ENCODE measurements at places on chromosomes 2 and 18.

GRCh38 chr2:69512446-69512845, 75.2 kb upstream of the NFU1 start:
- no peak for DNase-seq

GRCh38 chr2:216017365-216017764, 4.0 kb upstream of the MREG start:
- DNase-seq = no peak

DNA sequence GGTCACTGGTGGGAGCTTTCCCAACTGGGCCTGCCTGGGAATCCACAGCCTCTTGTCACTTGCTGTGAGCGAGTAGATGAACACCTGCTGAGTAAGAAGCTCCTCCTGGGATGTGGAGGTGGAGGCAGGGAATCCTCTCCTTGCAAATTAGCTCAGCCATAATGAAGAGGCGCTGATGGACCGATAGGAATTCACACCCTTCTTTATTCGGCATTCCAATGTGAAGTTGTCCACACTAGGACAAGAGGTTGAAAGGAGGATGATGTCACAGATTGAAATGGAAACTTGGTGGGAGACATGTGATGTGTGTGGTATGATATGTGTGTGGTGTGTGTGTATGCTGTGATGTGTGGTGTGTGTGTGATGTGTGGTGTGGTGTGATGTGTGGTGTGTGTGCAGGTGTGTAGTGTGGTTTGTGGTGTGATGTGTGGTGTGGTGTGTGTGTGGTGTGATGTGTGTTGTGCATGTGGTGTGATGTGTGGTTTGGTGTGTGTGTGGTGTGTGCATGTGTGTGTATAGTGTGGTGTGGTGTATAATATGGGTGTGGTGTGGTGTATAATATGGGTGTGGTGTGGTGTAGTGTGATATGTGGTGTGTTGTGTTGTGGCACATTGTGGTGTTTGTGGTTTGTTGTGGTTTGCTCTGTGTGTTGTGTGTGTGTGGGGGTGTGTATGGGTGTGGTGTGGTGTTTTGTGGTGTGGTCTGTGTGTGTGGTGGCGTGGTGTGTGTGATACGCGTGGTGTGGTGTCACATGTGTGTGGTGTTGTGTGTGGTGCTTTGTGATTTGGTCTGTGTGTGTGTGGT, 216.4 kb downstream of the BCL2 start:
- DNase-seq = no peak

GRCh38 chr2:57075226-57075625, 891.4 kb downstream of the CCDC85A start:
- no peak for DNase-seq

GRCh38 chr2:240573071-240573515, 4.8 kb downstream of the RNPEPL1 start:
- DNase-seq = no peak

GRCh38 chr2:118837067-118837466, 10.4 kb downstream of the EN1 start:
- no peak for DNase-seq

DNA sequence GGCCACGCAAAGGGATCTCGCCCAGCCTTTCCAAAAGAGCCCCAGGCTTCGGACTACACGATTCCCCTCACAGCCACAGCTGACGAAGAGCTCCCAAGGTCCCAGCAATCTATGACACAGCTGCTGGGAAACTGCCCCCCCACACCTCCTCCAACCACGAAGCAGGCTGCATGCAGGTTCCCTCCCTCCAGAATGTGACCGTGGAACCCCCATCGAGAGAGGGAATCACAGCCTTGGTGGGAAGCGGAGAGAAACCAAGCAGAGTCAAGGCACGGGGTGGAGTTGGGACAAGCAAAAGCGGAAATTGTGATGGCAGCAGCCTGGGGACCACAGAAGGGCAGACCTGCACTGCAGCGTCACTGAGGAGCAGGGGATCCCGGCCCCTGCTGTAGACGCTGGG, 50.3 kb downstream of the KCNF1 start:
- DNase-seq = no peak

GRCh38 chr2:46275995-46276394, 21.2 kb upstream of the EPAS1 start:
- peak; percentile 79 for DNase-seq

GRCh38 chr18:10895976-10896375, 253.4 kb downstream of the PIEZO2 start:
- DNase-seq = no peak

DNA sequence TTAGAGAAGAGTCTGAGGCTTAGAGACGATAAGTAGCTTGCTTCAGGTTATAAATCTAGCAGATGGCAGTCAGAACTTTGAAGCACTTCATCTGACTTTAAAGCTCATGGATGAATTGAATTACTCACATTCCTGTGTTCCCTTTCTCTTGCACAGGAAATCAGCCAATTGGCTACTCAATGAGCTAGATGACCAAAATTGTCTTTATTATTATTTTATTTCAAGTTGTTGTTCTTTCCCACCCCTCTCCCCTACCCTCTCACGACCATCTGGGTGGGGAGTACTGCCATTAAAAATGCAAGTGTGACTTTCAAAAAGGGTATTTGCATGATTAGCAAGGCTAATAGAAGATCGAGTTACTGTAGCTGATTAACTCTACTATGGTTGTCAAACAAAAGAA, 491.1 kb downstream of the NR4A2 start:
- no peak for DNase-seq

DNA sequence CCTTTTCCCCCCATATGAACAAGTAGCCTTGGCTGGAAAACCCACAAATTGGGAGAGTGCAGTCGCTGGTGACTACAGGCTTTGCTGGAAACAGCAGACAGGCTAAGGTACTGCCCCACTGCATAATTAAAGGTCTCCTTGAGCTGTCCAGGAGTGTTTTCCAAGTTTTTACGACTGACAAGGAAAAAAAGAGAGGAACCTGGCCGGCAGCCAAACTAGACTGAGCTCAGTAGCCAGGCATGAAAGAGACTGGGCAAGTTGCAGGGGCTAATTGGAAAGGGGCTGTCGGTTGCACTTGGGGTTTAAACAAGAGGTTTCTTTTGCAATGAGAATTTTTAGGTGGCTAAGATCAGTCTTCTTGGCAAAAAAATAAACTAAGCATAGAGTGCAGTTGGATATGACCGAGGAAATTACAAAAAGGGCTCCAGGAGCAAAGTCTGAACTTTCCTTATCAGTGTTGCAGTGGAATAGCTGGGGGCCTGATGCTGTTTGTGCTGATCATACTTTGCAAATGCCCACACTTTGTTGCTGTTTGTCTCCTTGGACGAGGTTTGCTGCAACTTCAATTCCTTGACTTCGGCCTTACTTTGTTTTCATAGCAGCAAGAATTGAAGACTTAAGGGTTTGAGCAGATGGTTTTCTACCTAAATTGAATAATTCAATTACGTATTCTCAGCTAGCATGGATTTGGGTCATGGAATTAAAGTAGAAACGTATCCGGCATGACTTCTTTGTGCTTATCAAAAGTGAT, 2.1 kb downstream of the GULP1 start:
- DNase-seq = no peak

DNA sequence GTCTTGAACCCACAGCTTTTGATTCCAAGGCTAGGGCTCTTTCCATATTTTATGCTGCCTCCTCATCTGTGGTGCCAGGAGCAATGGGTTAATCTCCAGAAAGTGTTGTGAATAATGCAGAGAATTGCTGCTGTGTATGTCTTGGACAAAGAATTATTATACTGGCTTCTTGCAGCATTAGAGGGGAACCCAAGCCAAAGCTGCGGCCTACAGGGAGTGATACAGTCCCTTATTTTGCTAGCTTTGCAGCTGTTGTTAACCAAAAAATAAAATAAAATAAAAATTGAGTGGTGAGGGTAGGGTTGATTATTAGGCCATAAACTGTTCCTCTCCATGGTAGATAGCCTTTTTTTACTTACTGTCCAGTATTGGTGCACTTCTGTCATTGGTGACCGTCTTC, 16.7 kb downstream of the WIPF1 start:
- no peak for DNase-seq

GRCh38 chr2:234249873-234250272, 199.4 kb downstream of the SPP2 start:
- no peak for DNase-seq

- DNase-seq = no peak
These were observed 17.0 kb upstream of the BCL2 start for GRCh38 chr18:63336366-63337099.

GRCh38 chr2:134628453-134628852, 90.3 kb downstream of the TMEM163 start:
- DNase-seq = no peak

GRCh38 chr18:52341608-52342381, 1.8 kb downstream of the DCC start:
- DNase-seq = no peak

DNA sequence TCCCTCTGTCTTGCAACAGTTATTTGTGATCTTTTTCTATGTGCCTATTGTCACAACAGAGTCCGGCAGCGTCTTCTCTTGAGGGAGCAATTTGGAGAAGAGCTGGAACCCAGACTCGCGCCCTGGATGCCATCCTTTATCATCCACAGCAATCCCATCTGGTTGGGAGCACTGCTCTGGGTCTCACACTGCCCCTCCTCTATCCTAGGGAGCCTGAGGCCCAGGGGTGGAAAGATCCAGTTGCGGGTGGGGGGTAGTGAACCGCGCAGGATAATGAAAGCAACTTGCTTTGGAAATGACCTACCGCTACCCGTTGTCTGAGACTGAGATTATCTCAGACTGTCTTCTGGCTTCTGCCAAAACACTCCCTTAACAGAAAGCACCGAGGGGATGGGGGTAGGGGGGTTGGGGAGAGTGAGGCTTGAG, 713 bp downstream of the WBP1 start:
- no peak for DNase-seq

DNA sequence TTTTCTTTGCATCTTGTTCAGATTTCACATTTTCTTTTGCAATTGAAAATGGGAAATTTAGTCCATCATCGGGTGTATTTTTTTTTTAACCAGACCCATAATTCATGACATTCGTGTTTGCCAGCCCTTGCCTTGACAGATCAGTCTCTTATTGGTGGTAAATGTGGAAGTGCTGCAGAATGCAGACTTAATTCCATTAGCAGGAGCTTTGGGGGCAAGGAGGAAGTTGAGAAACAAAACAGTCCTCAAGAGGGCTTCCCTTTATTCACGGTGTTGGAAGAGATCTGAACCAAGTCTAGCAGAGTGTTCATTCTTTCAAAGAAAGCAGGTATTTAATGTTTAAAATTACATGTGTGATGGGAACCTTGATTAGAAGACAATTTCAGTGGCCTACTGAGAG, 16.6 kb upstream of the RPE start:
- DNase-seq = no peak

DNA sequence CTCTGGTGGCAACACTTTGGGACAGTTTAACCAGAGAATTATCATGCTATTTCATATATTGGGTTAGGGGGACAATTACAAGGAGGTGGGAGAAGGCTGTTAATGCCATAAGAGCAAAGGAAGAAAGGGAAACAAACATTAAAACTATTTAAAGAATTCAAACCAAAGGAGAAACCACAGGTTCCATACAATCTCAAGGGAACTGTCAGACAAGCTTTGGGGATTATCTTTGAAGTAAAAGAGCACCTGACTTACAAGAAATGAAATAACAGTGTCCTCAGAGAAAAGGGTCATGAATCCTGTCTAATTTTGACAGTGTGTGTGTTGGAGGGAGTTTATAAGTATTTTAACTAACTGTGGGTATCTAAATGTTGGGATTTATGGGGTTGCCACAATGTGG, 44.4 kb downstream of the CERS6 start:
- DNase-seq = no peak

DNA sequence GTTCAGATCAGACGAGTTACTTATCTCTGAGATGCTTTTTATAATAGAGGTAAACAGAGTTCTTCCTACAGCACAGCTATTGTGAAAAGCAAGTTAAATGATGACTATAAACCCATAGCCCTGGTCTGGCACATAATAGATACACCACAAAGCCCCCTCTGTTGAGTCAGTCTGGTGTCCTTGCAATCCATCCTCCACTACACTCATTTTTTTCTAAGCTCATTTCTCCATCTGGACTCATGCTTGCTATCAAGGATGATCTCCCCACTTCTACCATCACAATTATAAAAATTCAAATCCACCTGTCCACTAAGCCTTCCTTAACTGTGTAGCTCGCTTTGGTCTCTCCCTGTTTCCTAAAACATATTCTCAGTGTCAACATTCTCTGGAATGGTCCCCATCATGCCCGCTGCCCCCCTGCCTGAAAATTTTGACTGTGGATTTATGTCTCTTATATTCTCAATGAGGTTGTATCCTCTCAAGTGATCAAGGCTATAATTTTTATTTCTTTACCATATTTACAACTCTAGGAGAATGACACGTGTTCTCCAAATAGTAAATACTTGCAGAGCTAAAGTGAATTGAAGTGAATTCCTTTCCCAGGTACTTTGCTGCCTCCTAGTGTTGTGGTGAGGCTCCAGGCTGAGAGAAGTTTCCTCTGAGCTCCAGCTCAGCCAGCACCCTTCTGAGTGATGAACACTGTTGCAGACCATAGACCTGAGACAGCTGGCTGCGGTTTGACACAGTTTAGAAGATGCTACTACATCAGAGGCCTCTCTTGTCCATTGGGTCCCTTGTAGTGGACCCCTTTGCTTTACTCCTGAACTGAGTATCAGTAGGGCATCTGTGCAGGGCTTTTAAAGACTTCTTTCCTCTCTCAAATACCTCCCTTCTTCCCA, 108.7 kb downstream of the DPP10 start:
- DNase-seq = no peak

DNA sequence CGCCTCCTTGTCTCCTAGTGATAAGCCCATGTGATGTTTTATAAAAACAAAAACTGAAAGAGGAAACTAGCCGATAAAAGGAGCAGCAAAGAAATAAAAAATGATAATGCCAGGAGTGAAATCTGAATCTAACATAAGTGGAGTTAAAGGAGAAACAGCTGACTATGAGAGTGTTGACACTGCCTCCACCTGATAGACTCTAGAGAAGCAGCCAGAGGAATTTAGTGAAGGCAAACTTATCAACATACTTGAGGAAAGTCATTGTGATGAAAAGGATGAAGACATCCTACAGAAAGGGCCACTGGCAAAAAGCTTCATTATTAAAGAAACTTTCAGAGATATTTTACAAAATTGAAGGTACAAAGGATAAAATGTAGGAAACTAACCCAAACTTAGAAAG, 1.9 kb downstream of the M1AP start:
- DNase-seq = no peak

DNA sequence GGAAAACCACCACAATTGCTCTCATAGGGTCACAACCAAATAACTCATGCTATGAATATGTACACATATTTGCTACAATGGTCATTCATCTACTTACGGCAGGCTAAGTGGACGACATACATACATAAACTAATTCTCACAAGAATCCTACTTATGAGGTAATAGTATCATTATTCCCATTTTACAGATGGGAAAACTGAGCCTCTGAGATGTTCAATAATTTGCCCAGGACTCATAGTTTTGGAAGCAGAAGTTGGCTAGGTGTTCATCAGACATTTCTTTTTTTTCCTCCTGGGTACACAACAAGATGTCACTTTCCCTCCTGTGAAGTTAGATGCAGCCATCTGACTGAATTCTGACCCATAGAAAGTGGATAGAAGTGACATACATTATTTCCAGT, 89.0 kb upstream of the PKDCC start:
- no peak for DNase-seq

DNA sequence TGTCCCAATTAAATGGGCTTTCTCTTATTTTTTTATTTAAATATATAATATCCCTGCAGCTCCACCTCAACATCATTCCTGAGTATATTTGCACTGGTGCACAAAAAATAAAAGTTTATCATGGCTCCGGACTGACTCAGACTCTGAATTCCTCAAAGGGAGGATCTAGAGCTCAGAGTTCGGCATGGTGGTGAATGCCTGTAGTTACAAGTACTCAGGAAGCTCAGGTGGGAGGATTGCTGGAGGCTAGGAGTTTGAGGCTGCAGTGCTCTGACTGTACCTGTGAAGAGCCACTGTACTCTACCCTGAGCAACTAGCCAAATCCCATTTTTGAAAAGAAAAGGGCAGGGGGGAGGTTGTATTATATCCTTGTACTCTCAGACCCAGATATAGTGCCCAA, 52.8 kb upstream of the NRXN1 start:
- DNase-seq = no peak

Data from activated CD8-positive, alpha-beta memory T cell treated with anti-CD3 and anti-CD28 coated beads for 24 hours (primary cell).